ENCODE measurements at places on chromosomes 7 and 10.

GRCh38 chr10:91197127-91197526, 23.3 kb upstream of the PCGF5 start:
- no peak for DNase-seq

DNA sequence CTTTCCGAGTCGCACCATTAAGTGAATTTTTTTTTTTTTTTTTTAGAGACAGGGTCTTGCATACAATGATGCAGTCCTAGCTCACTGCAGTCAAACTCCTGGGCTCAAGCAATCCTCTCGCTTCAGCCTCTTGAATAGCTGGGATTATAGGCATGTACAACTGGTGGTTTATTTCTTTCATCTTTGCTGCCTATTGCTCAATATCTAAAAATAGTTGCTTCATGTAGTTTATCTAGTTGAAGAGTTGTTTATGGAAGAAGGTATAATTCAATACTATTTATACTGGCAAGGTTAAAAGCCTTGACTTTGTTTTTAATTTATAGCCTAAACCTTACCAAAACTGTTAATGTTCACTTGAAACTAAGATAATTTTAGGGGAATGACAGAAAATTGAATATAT, 66.9 kb downstream of the SEMA3D start:
- no peak for DNase-seq

- no peak for DNase-seq
These were observed 45.4 kb downstream of the ZNF467 start for GRCh38 chr7:149727899-149728476.

- DNase-seq = no peak
These were observed 30.3 kb upstream of the EGFR start for GRCh38 chr7:54988516-54988915.

DNA sequence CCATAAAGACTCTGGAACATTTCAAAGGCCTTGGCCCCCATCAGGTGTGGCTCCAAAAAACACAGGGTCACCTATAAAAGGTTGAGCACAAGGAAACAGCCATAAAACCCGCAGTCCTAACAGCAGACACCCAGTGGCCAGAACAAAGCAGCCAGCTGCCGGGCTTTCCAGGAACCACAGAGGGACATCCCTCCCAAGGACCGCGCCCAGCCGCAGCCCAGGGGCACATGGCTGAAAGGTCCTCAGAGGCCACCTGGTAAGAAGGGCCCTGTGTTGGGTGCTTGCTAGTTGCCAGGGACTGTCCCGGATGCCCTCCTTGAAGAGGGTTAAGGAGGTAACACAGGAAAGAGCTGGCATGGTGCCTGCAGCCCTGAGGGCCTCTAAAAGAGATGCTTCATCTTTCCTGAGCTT, 32.7 kb downstream of the KCNMA1 start:
- DNase-seq = no peak

DNA sequence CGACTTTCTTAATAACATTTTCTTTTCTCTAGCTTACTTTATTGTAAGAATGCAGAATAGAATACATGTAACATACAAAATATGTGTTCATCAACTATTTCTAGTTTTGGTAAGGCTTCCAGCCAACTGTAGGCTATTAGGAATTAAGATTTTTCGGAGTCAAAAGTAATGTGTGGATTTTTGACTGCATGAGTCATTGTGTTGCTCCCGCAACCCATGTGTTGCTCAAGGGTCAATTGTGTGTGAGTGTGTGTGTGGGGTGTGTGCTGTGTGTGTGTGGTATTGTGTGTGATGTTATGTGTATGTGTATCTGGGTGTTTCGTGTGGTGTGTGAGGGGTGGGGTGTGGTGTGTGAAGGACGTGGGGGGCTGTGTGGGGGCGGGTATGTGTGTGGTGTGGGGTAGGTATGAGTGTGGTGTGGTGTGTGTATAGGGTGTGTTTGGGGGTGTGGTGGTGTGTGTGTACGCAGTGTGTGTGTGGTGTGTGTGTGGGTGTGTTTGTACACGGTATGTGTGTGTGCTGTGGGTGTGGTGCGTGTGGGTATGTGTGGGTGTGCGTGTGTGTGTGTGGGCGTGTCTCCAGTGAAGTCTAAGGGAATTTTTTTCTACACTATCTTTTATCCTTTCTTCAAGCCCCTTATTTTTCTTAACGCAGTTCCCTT, 60.5 kb downstream of the RSU1 start:
- no peak for DNase-seq

- DNase-seq = no peak
These were observed 92.8 kb downstream of the DOCK1 start for GRCh38 chr10:126997801-126998590.

- no peak for DNase-seq
These were observed 281.2 kb downstream of the SKAP2 start for GRCh38 chr7:26583094-26583648.

- no peak for DNase-seq
These were observed 140.7 kb downstream of the MTPAP start for GRCh38 chr10:30208330-30208729.

GRCh38 chr7:89584896-89585295, 569.4 kb upstream of the STEAP1 start:
- DNase-seq = no peak

GRCh38 chr7:12239806-12240205, 28.7 kb downstream of the TMEM106B start:
- peak; percentile 39 for DNase-seq

DNA sequence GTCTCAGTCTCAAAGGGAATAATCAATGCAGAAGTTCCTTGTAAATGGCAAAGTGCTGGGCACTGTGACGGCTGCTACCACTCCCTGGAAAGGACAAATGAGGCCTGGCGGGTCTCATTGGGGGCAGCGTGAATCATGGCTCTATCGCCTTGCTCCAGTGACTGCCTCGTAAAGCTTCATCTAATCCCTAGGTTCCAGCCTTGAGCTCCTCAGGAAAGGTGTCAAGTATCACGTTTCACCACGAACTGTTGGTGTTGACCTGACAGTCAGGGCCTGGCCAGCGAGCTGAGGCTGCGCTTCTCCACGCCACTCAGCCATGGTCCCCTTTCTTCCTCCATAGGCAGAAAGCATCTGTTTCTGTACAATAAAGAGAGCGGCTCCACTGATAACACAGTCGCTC, 126.7 kb upstream of the ZNF32 start:
- DNase-seq = no peak

DNA sequence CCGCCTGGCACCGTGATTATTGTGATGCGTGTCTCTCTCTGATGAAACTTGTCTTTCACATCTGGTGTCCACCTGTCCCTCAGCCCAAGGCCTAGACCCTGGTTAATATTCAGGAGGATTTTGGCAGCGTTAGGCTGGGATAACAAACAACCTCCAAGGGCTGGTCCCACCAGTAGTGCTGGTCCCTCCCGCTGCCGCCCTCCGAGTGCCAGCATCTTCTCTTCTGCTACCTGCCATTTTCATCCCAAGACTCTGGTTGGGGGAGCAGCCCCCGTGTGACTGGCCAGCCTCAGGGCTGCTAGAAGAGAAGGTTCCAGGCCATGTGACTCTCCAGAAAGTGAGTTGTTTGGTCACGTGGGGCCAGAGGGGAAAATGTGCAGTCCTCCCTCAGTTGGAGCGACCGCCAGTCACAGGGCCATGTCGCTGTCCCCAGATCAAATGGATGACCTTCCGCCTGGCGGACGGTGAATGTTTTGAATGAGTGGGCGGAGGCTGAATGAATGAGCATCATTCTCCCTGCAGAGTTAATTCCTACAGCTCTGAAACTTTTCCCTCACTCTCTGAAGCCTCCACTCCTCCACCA, 479.9 kb upstream of the FOXK1 start:
- no peak for DNase-seq

- DNase-seq = no peak
These were observed 86.8 kb downstream of the SORBS1 start for GRCh38 chr10:95474228-95475002.

GRCh38 chr7:151254316-151254715, 5.8 kb upstream of the SMARCD3 start:
- no peak for DNase-seq

- no peak for DNase-seq
These were observed 23.7 kb downstream of the CAV1 start for GRCh38 chr7:116548506-116548905.

GRCh38 chr7:118664498-118664897, 440.0 kb downstream of the ANKRD7 start:
- DNase-seq = no peak

DNA sequence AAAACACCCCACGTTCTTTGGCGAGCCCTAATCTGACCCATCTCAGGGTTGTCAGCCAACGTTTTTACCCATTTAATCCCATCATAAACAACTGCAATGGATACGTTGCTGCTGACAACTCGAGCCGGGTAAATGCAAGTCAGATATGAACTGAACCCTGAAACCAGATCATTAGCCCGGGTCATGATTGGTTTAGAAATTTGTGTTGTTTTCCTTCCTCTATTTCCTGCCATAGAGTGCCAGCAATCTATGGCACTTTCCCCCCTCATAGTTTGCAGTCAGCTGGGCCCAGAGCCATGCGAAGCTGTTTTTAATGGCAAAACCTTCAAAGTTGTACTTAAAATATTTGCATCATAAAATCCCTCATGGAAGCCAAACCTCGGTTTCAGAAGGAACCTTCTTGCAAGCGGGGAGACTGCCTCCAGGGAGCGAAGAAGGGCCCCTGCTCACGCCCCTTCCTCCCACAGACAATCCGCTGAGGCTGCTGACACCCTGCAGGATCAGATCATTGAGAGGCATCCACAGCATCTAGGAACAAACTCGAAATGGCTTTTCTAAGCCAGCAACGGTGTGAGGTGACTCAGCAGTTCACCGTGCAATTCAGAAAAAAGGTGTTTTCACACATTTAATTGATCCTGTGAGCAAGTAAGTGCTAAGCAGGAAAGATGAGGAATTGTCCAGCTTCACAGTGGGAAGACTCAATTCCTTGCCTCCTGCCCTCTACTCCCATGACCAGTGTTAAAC, 710.1 kb downstream of the PARD3 start:
- DNase-seq = no peak

DNA sequence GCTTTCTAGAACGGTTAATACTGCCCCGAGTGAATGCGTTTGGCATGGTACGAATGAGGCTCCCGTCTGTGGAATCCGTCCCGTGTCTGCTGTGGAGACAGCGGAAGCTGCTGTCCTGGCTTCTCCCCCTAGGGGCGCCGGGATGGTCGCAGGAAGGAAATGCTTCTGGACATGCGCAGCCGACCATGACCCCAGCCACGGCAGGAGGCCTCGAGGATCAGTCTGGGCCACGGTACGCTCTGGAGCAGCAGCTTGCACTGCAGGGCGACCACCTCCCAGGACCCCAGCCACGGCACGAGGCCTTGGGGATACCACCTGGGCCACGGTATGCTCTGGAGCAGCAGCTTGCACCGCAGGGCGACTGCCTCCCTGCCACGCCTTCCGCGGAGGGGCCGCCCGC, 107.9 kb downstream of the CYTH3 start:
- no peak for DNase-seq

DNA sequence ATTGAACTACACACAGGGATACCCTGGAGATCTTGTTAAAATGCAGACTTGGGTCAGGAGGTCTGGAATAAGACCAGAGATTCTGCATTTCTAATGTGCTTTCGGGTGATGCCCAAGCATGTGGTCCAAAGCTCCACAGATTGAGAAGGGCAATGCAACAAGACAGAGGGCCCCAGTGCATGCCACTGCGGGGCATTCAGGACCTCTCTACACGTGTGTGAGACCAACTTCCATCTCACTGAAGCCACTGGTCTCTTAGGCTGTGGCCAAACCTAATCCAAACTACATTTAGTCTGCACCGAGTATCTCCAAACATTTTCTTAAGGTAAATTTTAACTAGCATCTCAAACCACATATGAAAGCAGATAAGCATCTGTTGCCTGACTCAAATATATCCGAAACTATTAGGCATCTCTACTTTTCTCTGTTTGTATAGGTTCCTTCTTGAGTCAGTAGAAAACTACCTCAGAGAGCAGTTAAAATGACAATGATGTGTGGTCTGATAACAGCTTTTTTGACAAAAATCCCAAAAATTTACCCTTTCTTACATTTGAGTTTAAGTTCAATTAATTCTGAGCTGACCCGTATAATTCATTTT, 107.5 kb downstream of the ELMO1 start:
- no peak for DNase-seq

DNA sequence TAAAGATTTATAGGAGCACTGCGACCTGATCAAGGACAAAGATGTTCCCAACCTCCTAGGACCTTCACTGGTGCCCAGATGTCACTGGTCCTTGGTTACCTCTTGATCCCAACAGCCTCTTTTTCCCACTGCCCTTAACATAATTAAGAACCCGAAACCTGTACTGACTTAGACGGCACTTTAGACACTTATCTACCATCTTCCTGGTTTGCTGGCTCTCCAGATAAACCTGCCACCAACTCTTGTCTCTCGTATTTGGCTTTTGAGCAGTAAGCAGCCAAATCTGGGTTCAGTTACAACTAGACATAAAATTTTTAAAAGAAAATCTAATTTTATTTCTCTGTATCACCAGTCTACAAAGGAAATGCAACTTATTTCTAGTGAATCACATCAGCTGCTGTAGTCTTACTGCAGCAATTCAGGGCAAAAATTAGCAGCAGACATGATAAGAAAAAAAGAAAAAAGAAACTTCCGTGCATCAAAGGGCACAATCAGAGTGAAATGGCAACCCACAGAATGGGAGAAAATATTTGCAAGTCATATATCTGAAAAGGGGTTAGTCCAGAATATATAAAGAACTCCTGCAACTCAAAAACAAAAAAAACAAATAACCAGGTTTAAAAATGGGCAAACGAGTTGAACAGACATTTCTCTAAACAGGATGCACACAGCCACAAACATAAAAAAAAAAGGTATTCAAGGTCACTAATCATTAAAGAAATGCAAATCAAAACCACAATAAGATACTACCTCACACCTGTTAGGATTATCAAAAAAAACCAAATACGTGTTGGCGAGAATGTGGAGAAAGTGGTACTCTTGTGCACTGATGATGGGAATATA, 9.4 kb downstream of the ASB13 start:
- no peak for DNase-seq

DNA sequence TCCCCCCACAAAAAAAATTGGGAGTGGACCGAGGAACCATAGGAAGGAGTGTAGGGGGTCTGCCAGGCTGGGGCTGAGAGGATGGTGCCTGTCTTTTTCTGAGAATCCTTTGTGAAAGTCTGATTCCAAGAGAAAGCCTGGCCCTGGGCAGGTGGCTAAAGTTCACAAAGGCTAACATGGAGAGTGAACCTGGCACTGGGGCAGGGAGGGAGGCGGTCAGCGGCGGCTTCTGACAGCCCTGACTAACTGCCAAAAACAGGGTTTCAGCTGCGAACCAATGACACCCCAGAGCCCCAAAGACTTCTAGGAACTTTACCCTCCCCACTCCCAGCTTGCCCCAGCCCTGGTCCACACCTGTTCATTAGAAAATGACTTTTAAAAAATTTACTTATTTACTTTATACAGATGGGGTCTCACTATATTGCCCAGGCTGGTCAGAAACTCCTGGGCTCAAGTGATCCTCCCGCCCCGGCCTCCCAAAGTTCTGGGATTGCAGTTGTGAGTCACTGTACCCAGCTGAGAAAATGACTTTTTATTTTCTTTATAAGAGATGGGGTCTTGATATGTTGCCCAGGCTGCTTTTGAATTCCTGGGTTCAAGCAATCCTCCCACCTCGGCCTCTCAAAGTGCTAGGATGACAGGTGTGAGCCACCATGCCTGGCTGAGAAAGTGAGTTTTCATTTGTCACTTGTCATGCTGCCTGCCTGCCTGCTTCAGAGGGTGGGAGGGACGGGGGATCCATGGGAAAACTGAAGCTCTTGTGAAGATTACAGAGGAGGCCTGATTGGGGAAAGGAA, 61.0 kb upstream of the DUSP5 start:
- DNase-seq = no peak

- no peak for DNase-seq
These were observed 854 bp upstream of the CFAP46 start for GRCh38 chr10:132943058-132943790.
